ENCODE measurements at places on chromosomes 16 and 17. TPM values are rescaled to one million over a fixed set of nuclear protein-coding genes. Genes with fewer than 3 reads are reported as not detected.
A peak's percentile ranks its signal among the peaks of the same experiment; 100 is the strongest.

- DNase-seq, result no peak
Measured at GRCh38 chr17:49082231-49082630, 50.3 kb upstream of the B4GALNT2 start.

SLC25A39 gene
- polyA plus RNA-seq, result 111 TPM

GRCh38 chr16:598823-599739 lies 9.2 kb downstream of the RAB40C start:
- DNase-seq, result no peak

DNA sequence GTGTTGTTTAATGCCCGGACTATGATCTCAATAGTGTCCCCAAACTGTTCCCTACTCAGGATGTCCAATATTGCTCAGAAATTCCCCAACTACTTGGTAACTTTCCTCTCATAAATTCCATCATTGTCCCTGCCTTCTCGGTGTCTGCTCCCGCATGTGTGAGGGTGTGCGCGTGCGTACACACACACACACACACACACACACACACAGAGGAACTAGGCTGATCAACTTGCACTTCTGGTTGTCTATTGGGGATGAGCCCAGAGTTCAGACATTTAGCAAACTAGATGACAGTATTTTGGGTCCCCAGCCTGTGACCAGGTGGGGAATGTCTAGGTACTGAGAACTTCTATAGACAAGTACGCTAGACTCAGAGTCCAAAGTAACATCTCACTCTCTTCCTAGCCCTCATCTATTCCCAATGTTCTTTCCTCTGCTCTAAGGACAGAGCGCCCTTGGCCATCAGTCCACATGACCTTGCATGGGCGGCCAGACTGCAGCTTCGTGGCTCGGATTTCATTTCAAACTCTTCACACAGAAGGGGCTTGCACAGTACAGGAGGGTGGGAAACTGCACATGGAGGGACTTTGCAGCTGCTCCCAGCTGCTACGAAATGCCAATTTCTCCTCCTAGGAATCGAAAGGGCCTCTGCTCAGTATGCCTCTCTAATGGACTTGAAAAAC lies 5.3 kb downstream of the HS3ST3A1 start:
- DNase-seq, result no peak

- no peak for DNase-seq
Measured at GRCh38 chr17:32239456-32239855, 26.2 kb upstream of the RHBDL3 start.

NOD2 gene
- 0.67 TPM for polyA plus RNA-seq

NPEPPS gene
- 111 TPM for polyA plus RNA-seq

GRCh38 chr17:8623591-8623990 lies 6.9 kb downstream of the MYH10 start:
- no peak for DNase-seq

- peak; percentile 2 for DNase-seq
Measured at GRCh38 chr17:61783556-61784304, 79.6 kb downstream of the BRIP1 start.

GAS7 gene
- polyA plus RNA-seq, result 24.4 TPM

DNA sequence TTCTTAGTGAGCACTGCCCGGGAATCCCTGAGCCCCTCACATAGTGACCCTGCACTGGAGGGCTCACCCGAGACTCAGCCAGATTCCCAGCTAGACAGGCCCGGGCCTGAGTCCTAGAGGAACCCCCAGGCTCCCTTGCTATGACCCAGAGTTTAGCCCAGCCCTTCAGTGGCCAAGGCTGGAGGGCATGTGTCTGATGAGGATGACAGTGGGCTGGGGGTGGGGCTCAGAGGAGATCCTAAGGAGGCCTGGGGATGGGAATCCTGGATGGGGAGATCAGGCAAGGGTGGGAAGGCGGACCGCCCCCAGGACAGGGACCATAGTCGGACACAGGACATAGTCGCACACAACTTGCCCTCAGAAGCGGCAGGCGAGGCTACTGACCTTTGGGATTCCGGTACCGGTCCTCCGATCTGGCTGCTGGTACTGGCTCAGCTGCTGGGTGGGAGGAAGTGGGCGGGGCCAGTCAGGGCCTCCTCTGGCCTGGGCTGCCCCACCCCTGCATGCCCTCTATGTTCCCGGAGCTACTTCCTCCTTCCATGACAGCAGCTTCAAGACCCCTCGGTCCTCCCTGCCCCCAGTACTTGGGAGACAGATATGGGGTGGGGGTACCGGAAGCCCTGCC lies 1.1 kb downstream of the CD79B start:
- peak; percentile 42 for DNase-seq

GRCh38 chr16:78962457-78962929 lies 638.0 kb downstream of the MAF start:
- DNase-seq, result no peak

DNA sequence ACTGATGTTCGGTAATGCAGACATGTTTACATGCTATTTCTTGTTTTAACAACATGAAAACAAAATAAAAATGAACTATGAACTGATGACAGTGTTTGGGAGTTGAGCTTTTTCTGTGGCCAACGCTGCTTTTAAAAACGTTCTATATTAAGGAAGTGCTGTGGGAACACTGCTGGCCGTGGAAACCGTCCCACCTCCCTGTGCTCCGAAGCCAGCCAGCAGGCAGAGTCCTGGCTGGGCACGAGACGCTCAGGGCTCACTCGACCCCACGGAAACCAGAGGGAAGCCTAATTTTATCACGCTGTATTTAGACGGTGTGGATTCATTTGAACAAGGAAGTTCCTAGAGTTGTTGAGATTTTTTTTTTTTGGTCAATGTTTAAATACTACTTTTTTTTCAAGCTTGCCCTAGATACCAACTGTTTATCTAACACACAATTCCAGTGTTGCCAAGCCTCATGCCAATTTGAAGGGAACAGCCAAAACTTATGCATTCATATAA lies 25.8 kb downstream of the ADCY9 start:
- peak; percentile 73 for DNase-seq

DNA sequence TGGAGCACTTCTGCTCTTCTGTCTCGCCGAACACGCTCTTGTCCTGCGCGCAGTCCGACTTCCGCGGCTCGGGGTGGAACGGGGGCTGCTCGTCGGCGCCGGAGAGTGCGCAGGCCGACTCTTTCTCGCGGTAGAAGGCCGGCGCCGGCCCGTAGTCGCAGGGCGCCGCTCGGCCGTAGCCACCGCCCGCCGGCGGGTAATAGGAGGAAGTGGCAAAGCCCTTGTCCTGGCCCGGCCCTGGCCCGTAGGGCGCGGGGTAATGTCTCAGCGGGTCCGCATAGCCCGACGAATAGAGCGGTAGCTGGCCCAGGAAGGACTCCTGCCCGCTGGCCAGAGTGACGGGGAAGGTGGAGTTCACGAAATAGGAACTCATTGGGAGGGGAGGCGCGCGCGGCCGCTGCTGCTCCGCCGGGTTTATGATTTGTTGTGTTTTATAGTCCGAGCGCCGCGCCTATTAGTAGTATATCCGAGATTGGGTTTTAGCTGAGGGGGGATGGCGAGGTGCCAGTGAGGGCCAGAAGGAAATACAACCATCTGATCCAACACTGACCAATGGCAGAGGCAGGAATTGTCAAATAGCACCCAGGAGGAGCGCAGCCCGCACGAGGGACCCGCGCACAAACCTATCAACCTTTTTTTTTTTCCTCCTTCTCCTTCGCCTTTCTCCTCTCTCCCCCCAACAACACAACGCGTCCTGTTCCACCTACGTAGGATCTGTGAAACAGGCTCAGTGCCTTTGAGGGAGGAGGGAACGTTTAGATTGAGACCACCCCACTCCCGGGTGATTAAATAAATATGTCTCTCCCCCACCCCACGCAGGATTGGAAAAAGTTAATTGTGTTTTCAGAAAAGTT lies 4.4 kb upstream of the HOXB5 start:
- DNase-seq, result peak; percentile 64

DNA sequence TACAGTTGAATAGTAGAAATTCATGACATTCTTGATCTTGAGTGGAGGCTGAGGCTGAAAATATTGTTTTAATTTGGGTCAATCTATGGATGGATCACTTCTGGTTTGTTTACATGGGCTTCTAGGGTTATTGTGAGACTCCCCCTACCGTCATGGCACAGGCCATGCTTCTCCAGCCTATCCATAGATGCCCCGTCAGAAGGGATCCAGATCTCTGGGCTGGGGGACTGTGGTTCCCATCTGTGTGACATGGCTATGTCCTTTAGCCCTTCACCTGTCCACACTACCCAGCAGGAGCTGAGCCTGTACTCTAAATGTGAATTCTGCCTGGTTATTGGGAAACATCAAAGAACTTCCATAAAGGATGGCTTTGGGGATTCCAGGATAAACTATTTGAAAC lies 160.4 kb downstream of the ABCC12 start:
- no peak for DNase-seq

DHRS7C gene
- polyA plus RNA-seq, result 0.24 TPM
